ENCODE measurements at places on chromosomes 2 and 18.

- peak; percentile 56 for DNase-seq
Measured at GRCh38 chr2:79219383-79219988, 59.9 kb upstream of the REG3A start.

- peak; percentile 42 for DNase-seq
Measured at GRCh38 chr2:85470850-85471800, 52.6 kb downstream of the SH2D6 start.

- DNase-seq = no peak
Measured at GRCh38 chr2:60312618-60313017, 240.8 kb downstream of the BCL11A start.

GRCh38 chr2:208373460-208374089 is 33.0 kb upstream of the PTH2R start:
- DNase-seq = peak; percentile 20

DNA sequence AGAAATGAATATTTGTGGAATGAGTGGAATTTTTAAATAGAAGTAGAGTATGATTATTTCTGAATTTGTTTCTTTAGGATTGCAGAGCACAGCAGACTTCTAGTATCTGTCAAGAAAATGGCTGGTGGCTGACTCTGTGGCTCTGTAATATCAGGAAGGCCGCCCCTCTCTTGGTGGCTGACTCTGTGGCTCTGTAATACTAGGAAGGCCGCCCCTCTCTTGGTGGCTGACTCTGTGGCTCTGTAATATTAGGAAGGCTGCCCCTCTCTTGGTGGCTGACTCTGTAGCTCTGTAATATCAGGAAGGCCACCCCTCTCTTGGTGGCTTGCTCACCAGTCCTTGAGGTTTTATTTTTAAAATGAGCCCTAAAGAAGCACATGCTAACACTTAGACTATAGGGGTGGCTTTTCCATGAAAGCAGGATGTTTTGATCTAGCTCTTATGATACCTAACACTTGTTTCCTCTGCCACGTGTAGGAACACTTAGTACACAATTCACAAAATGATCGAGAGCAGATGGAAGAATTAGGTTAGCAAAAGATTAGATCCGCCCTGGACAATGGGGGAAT is 85.1 kb upstream of the TTC39C start:
- DNase-seq = no peak

DNA sequence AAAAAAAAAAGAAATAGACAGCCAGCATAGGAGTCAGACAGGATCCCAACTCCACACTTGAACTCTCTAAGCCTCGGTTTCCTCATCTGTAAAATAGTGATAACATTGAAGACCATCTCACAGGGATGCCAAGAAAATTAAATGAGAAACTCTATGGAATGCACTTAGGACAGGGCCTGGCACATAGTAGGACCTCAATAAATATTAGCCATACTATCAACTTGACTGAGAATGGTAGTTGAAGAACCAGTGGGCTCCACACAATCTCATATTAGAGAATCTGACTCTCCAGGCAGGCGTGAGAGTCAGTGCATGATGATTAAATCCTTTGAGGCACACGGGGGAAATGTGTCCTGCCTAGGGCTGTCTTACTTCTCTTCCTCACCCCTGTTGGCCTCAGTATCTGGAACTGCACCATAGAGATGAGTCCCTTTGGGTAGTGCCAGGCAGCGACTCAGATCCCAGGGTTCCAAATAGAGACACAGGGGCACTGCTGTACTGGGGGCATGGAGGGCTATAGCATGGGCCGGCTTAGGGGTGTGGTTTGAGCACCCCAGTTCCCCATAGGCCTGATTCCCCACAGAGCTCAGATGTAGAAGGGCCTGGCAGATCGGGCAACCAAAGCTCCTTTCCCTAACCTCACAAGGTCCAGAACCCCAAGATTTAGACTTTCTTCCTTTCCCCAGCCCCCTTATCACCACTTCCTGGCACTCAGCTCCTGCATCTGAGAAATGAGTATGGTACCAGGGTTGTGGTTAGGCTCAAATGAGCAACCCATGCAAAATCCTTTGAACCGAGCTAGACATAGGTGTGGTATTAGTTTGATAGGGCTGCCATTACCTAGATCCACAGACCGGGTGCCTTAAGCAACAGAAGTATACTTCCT is 51.3 kb upstream of the CAB39 start:
- no peak for DNase-seq

GRCh38 chr2:117980783-117981676 is 32.8 kb downstream of the CCDC93 start:
- DNase-seq = no peak

Data from DMS79 treated with DMSO at 0.1 percent for 48 hours (cell line).